NCI-H1694 (cell line): ENCODE measurements at places on chromosomes 12 and 14.

- no peak for DNase-seq
Measured at GRCh38 chr12:46946137-46946536, 120.3 kb upstream of the SLC38A4 start.

GRCh38 chr12:48157889-48158370 is 615 bp upstream of the ASB8 start:
- no peak for DNase-seq

GRCh38 chr12:15151161-15152091 is 69.8 kb downstream of the RERG start:
- no peak for DNase-seq

GRCh38 chr14:70189456-70190077 is 816 bp upstream of the SLC8A3 start:
- no peak for DNase-seq

DNA sequence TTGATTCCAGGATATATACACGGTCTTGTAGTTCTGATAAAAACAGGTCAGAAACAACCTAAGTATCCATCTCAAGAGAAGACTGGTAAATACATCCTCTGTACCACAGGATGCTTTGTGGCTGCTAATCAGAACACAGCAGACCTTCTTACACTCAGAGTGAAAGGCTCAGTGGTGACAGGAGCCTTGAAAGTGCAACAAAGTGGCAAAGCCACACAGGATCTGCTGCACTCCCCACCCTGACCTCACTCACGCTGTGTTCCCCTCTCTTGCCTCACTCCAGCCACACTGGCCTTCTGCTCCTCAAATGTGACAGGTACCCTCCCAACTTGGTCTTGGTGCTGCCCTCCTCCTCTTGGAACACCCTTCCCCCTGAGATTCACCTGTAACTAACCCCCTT is 98.1 kb upstream of the GRIP1 start:
- DNase-seq, result no peak

DNA sequence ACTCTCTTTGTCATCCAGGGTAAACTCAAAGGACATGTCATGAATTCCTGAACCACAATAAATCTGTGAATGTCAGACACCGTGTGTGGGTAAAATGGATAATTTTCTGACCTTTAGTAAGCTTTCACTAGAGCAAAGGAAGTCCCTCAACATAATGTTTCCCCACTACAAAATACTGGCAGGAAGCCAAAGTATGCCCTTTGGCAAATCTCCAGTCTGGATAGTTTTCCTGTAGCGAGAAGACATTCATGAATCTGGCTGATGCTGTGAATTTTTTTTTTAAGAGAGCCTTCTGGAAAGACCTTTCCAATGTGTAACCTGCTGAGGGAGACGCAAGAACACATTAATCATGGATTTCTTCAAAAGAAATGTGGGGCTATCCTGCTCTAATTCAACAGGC is 389.6 kb upstream of the DDHD1 start:
- DNase-seq, result peak; percentile 50

GRCh38 chr12:71639341-71639760 is 24.3 kb downstream of the ZFC3H1 start:
- DNase-seq, result no peak

DNA sequence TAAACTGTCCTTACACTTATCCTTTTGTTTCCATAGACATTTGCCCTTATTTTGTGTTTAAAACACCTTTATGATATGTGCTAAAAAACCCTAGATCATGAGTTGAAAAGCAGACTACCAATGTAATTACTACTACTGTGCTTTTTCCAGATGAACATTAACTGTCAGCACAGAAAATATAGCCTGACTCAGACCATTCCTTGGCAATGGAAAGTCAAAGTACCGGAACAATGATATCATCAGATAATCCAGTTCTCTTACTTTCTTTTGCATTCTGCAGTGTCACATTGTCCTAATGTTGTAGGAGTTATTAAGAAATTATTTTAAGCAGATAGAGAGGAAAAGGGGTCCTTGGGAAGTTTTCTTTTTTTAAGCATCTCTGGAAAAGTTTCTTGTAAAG is 1189.0 kb upstream of the FLRT2 start:
- DNase-seq, result no peak

GRCh38 chr12:16012117-16012516 is 101.0 kb downstream of the DERA start:
- DNase-seq, result no peak

DNA sequence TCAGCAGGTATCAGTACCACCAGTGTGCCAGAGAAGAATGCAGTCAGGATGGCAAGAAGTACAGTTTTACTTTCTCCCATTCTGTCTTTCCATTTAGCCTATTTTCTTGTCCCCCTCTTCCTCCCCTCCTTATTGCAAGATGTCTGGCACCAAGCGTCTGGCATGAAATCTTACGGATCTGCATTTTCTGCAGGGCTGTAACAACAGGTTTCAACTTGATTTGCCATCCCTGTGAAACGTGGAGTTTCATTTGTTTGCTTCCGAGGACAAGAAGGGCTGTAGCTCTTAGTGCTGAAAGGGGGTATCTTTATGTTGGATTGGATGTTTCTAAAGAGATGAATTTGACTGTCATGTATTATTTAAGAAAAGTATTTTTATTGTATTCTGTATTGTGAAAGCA is 1110.6 kb downstream of the BCL11B start:
- no peak for DNase-seq

DNA sequence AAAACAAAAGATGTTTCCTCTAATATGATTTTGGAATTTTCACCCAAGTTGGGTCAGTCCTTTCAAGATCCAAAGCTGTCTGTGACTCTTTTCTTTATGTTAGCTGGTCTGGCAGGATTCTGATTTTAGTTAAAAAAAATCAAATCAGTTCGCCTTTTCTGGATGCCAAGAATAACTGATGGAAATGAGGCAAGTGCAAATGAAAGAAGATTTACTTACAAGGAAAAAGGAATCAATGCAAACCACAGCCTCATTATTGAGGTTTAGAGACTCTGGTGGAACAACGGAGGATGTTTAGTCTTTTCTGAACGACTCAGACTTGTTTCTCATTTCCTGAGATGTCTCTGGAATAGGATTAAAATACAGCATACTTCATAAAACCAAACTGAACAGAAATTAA is 117.0 kb upstream of the DYRK2 start:
- DNase-seq, result no peak

DNA sequence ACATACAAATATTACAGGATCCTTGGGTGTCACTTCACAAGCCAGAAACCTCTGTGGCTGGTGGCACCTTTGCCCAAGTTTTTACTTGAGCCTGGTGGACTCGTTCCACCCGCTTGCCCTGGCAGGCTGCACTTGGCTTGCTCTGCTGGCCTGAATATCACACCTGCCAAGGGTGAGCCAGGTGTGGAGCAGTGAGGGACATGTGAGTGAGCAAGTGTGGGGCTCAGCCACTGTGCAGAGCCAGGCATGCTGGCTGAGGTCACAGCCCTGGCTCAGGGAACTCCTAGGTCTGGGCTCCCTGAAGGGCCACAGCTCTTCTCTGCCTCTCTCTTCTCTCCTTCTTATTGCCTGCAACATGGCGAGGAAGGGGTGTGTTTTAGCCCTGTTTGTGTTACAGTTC is 82.0 kb downstream of the SLC16A7 start:
- DNase-seq, result no peak
